ENCODE measurements at places on chromosomes 7 and 10.

DNA sequence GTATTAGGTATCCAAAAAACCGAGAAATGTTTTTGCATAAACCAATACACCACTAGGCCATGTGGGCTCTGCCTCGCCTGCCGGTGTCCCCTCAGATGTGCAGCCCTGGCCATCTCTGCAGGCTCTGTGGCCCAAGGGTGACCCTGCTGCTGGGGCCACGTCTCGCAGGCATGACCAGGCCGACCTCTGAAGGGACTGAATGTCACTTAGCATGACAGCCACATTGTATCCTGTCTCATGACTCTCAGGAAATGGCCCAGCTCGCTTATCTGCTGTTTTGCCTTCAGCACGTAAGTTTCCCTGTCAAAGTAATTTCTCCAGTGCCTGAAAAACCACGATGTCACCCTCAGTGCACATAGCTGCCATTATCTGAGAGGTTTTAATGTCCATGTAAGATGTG lies 49.5 kb upstream of the ZNF32 start:
- no peak for DNase-seq

DNA sequence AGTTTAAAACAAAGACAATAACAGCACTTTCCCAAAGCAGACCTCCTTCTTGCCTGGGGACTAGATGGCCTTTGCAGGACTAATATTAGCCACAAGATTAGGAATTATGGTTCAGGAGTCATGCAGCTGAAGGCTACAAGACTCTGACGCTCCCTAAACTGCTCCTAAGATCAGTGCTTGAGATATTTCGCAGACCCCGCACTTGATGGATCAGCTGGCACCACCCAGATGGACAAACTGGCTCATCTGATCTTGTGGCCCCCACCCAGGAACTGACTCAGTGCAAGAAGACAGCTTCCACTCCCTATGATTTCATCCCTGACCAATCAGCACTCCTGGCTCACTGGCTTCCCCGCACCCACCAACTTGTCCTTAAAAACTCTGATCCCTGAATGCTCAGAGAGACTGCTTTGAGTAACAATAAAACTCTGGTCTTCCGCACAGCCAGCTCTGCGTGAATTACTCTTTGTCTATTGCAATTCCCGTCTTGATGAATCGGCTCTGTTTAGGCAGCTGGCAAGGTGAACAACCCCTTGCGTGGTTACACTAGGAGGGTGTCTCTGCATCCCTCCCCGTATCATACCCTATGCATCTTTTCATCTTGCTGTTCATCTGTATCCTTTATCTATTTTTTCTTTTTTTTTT lies 26.9 kb upstream of the NRBF2 start:
- DNase-seq: no peak

GRCh38 chr7:53776323-53776722 lies 740.9 kb downstream of the POM121L12 start:
- DNase-seq: no peak

DNA sequence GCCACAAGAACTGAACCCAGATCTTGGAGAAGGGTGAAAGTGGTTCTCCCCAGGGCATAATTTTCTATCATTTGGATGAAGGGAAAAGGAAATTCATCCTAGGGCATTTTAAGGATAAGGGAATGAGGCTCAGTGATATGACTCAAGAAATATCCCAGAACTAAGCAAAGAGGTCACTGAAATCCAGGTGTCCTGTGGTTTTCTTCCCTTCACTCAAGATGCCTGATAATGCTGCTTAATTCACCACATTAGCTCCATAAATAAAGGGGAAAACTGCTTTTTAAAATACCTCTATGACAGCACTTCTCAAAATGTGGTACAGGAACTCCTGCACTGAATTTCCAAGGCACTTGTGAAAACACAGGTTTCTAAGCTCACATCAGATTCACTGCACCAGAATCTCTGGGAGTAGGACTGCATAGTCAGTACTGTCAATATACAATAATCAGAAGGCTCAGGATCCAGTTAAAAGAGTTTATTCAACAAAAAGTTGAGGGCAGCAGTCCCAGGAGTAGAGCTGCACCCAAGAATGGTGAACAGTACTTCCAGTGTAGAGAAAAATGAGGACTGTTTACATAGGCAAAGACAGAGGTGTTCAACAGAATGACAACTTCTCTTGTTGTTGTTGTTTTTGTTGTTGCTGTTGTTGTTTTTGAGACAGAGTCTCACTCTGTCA lies 2.9 kb downstream of the IFIT3 start:
- no peak for DNase-seq

- DNase-seq: peak; percentile 13
Measured at GRCh38 chr10:103145860-103146466, 47.1 kb downstream of the NT5C2 start.

- no peak for DNase-seq
Measured at GRCh38 chr7:130868139-130868538, 134.1 kb upstream of the KLF14 start.

DNA sequence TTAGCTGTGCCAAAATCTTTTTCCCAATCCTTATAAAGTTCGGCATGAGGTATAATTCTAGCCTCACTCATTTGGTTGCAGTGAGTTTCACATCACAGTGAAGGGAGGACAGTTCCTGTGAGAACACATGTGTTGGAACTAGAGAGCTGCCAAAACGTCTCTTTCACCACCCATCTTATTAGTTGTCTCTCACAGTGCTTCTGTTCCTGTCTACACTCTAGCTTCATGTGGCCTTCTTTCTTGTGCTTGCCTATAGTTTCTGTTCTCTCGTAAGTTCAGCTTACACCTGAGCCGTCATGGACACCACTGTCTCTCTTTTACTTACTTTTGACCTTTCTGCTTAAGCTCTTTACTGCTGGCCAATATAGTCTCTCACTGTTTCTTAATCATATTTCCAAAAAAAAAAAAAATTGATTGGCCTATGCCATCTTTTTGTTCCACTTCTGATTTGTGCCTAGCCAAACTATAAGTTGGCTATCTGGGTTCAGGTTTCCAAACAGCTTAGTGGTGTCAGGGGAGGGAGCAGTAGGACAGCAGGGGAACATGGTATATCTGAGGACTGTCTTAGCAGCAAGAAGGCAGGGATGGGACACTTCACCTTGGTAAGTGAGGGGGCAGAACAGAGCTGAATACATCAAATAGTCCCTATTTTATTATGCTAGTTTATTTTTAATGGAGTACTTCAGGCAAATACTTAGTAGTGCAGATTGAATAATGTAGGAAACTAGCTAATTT lies 38.0 kb downstream of the ZNRF2 start:
- no peak for DNase-seq

DNA sequence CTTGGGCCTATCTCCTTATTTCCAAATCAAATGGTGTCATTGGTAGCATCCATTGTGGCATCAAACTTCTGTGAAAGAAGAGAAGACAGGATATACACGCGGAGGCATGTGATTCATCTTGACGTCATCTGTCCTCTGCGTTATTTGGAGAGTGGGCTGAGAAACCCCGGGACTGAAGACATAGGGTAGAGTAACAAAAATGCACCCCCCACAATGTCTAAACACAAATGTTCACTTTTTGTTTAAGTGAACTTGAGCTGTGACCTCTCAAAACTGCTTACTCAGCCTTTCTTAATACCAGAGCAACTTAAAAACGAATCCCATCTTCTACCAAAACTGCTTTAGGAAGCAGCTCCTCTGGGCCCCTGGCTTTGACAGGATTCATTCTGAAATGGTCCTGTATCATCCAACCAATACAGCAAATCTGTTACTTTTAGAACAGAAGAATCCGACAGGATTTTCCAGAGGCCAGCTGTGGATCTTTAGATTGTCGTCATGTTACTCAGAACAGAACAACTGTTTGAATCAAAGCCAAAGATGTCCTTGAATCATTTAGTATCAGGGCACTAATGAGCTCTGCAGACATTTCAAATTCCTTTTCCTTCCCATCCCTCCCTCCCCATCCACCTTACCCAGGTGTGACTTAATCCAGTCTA lies 438.1 kb downstream of the SUGCT start:
- no peak for DNase-seq

DNA sequence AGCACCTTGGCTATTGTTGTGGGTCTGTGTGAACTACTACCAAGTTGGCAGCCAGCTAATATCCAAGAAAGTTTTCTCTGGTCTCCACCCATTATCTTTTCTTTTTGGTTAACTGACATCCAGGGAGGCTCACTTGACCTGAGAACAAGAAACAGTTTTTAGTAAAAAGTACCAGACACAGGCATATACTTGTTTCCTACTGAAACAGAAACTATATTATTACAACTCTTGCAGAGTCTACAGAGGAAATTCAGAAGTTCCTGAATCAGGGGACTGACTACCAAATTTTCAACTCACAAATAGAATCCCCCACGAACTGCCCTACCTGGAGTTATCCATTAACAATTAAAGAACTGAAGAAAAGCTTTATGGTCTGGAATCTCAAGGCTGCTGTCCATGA lies 168.9 kb downstream of the KCND2 start:
- no peak for DNase-seq

DNA sequence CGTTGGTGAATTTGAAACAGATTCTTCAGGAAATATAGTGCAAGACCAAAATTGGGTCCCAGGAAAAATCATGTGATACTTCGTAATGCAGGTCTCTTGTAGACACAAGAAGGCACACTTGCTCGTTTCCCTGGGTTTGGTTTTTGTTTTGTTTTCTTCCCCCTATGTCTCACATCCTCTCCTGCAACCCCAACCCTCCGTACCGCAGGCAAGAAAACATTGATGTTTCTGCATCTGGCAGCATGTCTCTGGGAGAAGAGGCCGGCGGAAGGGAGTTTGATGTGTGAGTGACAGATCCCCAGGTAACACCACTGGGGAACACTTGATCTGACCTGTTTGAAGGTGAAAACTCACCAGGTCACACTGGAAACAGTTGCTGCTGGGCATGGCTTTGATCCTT lies 718.5 kb downstream of the AUTS2 start:
- DNase-seq: no peak

GRCh38 chr7:77995717-77996116 lies 197.1 kb downstream of the PHTF2 start:
- DNase-seq: no peak

GRCh38 chr7:70596598-70596913 lies 535.4 kb upstream of the GALNT17 start:
- DNase-seq: no peak

GRCh38 chr7:139675127-139676125 lies 102.4 kb downstream of the HIPK2 start:
- no peak for DNase-seq

- DNase-seq: no peak
Measured at GRCh38 chr7:48040944-48041652, 5.8 kb downstream of the C7orf57 start.

DNA sequence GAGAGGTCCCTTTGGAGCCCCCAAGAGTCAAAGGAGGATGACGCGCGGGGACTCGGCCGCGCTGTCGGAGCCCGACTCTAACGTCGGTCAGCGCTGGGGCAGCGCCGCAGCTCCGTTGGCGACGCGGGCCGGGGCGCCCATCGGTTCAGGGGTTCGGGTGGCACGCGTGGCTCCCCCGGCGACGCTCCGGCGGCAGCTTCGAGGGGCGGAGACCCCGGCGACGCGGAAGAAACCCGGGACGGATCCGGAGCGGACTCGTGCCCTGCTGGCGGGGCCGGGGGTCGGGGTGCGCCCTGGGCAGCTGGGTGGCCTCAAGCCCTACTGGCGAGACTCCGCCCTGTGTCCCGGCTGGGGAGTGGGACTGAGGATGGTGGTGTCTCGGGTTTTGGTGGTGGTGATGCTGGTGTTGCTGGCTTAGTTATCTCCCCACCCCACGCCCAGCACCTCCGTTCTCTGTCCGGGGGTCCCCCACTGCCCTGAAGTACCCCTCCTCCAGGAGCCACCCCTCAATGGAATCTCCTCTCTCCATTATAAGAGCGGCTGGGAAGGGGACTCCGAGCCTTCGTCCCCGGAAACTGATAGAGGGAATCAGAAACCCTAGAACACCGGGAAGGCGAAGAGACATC lies at the start of gene NAT16:
Gene NAT16 (minus strand): TSS at position 164 of the 626 bp plus-strand sequence. CDS start 5,486 bp downstream, outside the sequence.
- DNase-seq: no peak

DNA sequence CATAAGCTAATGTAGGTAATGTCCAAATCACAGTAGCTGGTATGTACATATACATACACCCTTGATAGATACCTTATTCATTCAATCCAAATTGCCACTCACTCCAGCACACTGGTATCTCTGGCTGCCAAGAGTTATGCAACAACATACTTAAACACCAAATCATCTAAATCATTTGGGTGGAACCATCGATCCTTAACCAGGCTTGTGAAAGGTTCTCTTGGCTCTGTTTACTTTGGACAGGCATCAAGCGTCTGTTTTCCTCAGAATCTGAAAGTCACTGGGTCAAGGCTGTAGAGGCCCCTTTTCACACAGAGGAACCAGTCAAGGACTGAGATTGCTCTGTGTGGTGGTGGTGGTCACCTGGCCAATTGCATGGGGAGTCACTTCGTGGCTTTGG lies 24.6 kb downstream of the JAZF1 start:
- DNase-seq: no peak

- DNase-seq: no peak
Measured at GRCh38 chr7:34043461-34044305, 138.3 kb downstream of the BMPER start.

- DNase-seq: no peak
Measured at GRCh38 chr7:32036557-32036956, 33.6 kb downstream of the PDE1C start.

DNA sequence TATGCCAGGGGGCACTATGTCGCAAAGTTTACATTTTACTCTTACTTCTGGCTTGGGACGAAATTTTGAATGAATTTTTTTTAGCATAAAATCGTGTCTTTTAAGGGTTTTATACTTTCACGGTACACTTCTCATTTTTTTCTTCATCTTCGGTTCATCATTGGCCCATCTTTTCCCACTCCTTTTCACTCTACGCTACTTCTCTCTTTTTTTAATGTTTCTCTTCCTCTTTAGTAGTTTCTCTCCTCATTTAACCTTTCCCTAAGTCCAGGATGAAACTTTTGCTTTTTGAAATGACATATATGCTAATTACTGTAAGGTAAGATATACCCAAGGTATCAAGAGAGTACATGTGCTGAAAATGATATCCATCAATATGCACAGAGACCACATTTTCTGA lies 39.5 kb downstream of the C7orf33 start:
- no peak for DNase-seq

DNA sequence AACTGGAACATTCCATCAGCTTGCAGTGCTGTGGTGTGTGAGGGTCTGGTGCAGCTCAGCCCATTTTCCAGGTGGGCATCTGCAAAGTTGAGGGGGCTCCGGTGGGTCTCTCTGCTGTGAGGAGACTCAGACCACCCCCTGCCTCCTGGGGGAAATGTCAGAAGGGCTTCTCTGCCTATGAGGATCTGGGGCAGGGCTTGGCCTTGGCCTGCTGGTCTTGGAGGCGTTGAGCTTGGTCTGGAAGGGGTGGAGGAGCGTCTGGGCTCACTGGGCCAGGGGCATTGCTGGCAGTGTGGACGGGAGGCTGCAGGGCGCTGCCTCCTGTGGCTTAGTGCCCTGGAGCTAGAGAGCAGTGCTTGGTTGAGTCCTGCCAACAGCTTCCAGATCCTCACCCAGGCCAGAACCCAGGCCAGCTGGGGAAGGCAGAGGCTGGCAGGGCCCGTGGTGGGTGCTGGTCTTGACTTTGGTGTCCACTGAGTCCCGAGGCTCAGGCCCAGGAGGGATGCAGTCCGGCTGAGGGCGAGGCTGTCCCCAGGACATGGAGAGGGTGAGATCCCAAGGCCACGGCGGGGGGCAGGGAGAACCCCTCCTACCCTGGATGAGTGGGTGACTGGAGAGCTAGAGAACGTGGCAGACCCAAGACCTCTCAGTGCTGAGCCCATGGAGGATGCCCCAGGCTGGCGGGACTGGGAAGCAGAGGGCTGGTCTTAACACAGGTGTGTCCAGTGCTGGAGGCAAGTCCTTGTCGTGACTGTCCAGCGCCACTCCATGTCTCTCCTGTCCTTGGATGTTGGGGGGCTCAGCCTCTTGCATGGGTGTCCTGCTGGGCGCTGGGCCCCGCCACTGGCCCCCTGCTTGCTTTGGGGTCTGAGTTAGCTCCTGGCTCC lies 2.8 kb downstream of the SPRN start:
- no peak for DNase-seq

- DNase-seq: no peak
Measured at GRCh38 chr7:131781-132482, 60.4 kb upstream of the FAM20C start.
